ENCODE measurements at places on chromosomes 11 and 22.

GRCh38 chr11:96162816-96163499 is 180.0 kb downstream of the MAML2 start:
- no peak for DNase-seq
- no peaks in the 10 kb centered on the region for H3K36me3 ChIP-seq
- peaks cover 15% of the 10 kb centered on the region for H3K4me1 ChIP-seq
- H3K27ac ChIP-seq: no peak overlapping the region
- no peaks in the 10 kb centered on the region for H3K27me3 ChIP-seq

GRCh38 chr11:44743959-44744557 is 17.3 kb downstream of the TSPAN18 start:
- H3K36me3 ChIP-seq: peaks cover 6% of the 10 kb centered on the region
- no peak overlapping the region for H3K27ac ChIP-seq
- H3K27me3 ChIP-seq: no peaks in the 10 kb centered on the region

DNA sequence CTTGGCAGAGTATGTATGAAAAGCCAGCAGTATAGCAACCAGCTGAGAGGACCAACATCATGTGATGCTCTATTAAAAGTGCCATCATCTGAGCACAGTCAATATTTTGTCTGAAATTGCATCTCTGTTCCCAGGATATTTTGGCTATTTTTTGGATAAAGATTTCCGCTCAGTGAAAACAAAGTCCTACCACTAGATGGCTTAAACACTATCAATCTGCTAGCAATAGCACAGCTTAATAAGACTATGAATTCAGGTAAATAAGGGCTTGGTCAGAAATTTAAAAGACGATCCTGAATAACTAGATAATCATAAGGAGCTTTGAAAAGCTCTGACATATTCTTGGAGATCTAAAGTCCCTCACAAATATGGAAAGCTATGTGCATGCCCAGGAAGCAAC is 74.4 kb downstream of the MS4A13 start:
- DNase-seq: no peak
- H3K27ac ChIP-seq: no peak overlapping the region
- peaks cover 8% of the 10 kb centered on the region for H3K27me3 ChIP-seq
- no peak overlapping the region for H3K4me3 ChIP-seq
- H3K4me1 ChIP-seq: no peaks in the 10 kb centered on the region

DNA sequence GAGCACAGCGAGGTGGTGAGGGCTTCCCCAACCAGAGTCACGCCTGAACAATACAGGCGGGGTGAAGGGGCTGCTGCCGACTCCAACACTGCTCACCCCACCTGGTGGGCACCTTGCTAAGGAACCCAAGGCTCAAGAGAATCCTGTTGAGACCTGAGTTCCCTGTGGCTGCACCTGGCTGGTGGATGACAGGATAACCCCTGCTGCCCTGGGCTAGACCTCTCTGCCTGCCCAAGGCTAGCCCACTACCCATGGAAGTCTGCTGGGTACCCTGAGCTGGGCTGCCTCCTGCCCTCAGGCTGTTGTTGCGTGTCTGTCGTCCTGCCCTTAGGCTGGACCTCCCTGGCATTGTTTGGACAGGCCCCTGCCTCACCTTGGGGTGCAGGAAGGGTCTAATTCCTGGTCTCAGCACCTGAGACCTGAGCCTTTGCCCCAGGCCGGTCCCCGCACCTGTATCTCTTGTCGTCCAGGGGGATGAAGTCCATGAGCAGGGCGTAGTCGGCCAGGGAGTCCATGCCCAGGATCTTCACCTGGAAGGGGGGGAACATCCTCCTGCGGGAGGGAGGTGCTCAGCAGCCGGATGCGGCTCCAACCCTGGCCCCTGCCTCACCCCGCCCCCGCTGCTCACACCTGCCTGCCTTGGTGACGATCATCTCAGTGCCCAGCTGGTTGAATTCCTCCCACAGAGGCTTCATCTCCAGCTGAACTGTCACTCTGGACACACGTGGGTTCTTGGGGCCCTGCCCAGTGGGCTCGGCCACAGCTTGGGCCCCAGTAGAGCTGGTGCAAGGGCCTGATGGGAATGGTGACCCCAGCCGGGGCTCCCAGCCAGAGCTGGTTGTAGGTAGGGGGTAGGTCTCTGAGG is 4.9 kb upstream of the NUDT8 start:
- H3K4me1 ChIP-seq: peaks cover 8% of the 10 kb centered on the region
- H3K27ac ChIP-seq: no peak overlapping the region
- H3K4me3 ChIP-seq: no peak overlapping the region
- H3K27me3 ChIP-seq: no peaks in the 10 kb centered on the region

DNA sequence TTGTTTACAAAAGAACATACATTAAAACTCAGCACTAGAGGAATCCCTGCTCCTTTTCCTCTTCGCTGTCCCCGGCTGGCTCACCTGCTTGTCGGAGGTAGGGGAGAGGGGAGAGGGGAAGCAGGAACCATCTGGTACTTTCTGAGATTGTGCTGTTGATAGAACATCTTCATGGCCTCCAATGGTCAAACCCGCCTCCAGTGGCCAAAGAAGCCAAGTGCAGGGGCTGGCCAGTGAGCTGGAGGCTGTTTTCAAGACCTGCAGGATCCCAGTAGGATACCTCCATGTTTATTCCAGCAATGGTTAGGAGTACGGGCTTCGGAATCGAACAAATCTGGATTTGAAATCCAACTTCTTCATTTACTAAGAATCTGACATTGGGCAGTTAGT is 92.6 kb downstream of the PKNOX2 start:
- H3K27ac ChIP-seq: no peak overlapping the region
- no peak for DNase-seq
- H3K27me3 ChIP-seq: peaks cover 45% of the 10 kb centered on the region
- H3K4me1 ChIP-seq: no peaks in the 10 kb centered on the region

- no peak for DNase-seq
- H3K4me3 ChIP-seq: no peak overlapping the region
- H3K4me1 ChIP-seq: no peaks in the 10 kb centered on the region
- peaks cover 9% of the 10 kb centered on the region for H3K27me3 ChIP-seq
Observed at GRCh38 chr11:66032957-66033735, 6.9 kb upstream of the CATSPER1 start.

DNA sequence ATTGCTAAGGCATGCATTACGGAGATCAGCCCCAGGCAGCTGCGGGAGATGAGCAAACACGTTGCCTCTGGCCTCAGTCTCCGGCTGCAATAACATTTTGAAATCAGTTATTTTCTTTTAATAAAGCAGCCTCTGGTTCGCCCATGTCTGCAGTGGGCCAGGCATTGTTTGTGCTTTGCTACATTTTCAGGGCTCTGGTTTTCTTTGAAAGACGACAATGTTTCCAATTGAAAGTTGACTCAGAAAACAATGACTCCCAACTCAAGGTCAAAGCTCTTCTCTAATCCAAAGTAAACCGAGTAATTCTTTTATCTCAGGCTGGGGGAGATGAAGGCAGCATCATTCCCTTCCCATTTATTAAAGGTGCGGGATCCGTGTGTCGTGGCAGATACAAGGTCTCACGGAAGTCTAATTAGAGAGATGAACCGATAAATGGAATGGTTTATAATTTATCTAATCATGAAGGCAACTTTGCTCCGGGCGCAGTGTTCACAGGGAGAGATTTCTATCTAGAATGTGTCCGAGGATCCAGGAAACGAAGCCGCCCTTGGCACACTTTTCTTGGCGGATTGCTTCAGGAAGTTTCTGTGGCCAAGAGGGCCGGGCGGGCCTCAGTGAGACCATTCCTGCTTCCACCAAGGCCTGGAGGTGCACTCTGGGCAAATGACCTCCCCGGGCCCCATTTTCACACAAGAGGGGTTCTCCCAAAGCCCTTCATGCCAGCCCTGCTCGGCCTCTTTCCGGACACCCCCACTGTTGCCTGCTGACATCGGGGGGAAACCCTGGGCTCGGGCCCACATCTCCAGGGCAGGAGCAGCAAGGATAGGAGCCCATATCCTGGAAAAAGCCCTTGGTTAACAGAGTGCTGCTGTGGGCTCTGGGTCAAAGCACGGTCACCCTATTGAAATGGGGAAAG is 811.4 kb downstream of the BRD1 start:
- DNase-seq: no peak
- no peaks in the 10 kb centered on the region for H3K4me1 ChIP-seq
- H3K4me3 ChIP-seq: no peak overlapping the region
- no peak overlapping the region for H3K27ac ChIP-seq

DNA sequence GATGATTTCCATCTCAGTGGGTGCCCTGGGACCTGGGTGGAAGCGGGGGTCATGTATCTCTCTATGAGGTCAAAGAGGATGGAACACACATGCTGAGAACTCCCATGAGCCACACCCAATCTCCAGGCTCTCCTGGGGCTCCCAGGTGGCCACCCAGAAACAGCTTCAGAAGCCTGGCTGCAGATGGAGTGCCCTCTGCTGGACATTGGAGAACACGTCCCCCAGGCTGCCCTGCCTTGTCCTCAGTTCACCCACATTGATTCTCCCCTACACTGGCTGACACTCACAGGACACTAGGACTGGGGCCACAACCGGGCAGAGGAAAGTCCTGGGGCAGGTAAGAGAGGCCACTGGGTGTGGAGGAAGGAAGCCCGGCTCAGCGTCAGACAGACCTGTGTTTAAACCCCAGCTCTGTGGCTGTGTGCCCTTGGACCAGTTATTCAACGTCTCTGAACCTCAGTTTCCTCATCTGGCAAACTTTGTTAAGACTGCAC is 4.5 kb upstream of the NOL12 start:
- H3K27ac ChIP-seq: peak overlapping the region; percentile 73
- H3K27me3 ChIP-seq: no peaks in the 10 kb centered on the region
- peaks cover 23% of the 10 kb centered on the region for H3K4me1 ChIP-seq
- peak; percentile 73 for DNase-seq

DNA sequence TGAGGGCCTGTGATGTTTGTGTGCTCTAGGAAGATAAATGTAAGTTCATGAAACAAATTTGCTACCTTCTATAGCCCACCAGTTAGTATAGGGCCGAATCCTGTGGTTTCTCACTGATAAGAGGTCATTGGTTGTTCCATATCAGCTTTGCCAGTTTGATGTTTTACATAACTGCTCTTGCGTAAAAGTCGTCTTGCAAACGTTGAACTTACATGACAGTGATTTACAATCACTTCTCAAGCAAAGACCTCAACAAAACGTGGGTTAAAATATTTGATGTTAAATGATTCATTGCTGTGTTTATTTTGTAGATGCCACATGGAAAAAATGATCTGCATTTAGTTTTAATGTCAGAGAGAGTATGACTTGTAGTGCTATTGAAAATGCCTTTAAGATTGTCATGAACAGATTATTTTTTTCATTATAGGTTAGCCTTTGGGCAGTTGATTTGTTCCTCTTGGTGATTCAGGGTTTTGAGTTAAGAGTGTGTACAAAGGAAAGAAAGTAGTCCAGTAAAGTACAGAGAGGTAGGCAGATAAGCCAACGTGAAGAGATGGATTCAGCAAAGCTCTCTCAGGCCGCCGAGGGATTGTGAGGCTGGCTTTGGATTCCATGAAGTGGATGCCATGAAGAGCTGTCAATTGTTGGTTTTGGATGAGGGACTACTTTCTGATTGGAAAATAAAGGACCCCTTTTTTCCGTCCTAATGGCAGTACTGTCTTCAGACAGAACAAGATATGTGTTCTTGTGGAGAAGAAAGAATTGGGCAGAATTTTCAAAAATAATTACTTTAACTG is 2.6 kb downstream of the EWSR1 start:
- DNase-seq: no peak
- H3K4me1 ChIP-seq: peaks cover 79% of the 10 kb centered on the region
- peak overlapping the region; percentile 86 for H3K4me3 ChIP-seq
- H3K36me3 ChIP-seq: peaks cover 71% of the 10 kb centered on the region
- no peaks in the 10 kb centered on the region for H3K27me3 ChIP-seq
- peak overlapping the region; percentile 81 for H3K27ac ChIP-seq

DNA sequence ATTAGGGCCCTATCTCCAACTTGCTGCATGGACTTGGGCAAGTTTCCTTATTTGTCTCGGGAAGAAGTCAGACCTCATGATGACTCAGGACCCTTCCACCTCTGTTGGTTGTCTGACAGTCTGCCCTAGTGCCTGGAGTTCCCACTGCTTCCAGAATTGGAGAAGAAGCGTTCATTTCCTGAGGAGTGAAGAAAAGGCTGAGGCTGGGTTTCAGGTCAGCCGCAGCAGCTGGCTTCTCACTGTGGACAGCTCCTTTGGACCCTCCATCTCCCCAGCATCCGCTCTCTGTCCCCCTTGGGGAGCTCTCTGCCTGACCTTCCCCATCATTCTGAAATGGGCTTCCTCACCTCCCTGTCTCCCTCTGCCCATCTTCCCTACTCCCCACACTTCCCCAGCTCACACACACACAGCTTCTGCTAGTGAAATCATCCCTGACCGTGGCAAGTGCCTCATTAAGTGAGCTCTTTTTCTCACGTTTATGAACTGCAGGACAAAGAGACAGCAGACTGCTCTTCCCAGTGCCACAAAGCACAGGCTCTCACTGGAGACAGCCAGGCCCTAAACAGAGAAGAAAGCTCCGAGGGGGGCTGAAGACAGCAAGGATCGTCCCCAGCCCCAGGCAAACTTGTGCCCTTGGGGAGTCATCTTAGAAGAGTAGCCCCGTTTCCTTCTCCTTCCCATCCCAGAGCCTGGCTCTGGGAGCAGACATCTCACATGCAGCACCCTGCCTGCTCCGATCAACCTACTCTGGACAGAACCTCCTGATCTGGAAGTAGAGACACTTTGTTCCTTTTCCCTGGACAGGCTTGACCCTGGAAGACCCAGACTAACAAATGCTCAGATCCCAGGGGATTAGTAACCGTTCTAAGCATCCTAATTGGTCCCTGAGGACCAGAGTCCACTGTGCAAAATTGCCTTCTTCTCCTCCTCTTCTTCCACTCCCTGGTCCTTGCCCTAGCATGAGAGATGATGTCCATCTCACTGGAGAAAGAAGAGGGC is 157.9 kb downstream of the FEZ1 start:
- H3K4me1 ChIP-seq: no peaks in the 10 kb centered on the region
- peaks cover 56% of the 10 kb centered on the region for H3K27me3 ChIP-seq
- DNase-seq: no peak
- no peaks in the 10 kb centered on the region for H3K36me3 ChIP-seq

DNA sequence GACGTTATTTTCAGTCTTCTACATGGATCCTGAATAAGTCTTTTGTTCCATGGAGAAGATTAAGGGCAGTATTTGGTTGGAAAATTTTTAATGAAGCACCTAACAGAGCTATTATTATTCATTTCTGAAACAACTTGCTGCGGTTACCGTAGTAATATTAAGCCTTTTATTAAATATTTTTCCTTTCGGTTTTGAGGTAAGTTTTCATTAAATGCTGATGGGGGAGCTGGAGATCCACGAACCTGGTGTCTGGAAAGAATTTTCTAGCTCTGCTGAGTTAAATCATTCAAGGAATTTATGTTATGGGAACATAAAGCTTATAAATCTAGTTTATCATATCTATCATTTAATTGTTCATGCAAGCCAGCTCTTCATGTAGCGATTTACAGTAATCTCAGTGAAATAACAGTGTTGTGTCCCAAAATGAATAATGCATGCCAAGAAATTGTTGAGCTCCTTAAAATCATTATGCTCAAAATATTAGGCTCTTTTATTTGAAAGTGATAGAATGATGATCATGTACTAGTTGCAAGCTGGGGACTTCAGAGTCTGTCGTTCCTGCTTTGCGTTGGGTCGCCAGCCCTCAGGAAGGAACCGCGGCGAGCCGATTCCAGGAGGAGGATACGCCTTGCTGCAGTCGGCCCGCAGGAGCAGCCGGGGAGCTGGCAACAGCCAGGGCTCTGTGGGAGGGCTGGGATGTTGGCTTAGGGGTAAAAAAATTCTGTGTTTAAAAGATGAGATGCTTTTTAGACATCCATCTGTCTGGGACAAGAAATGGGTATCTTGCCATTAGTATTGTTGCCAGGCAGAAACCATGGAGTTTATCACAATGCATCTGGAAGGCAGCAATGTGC is 83.1 kb downstream of the TBC1D22A start:
- no peak overlapping the region for H3K4me3 ChIP-seq
- H3K27ac ChIP-seq: peak overlapping the region; percentile 42
- H3K36me3 ChIP-seq: peaks cover 15% of the 10 kb centered on the region
- no peak for DNase-seq
- no peaks in the 10 kb centered on the region for H3K27me3 ChIP-seq

Measured in effector memory CD8-positive, alpha-beta T cell (primary cell).